NCI-H748 treated with DMSO at 0.1 percent for 48 hours (cell line): ENCODE measurements at places on chromosomes 7 and 10.

- DNase-seq = no peak
Observed at GRCh38 chr7:120794106-120794729, 63.7 kb downstream of the TSPAN12 start.

DNA sequence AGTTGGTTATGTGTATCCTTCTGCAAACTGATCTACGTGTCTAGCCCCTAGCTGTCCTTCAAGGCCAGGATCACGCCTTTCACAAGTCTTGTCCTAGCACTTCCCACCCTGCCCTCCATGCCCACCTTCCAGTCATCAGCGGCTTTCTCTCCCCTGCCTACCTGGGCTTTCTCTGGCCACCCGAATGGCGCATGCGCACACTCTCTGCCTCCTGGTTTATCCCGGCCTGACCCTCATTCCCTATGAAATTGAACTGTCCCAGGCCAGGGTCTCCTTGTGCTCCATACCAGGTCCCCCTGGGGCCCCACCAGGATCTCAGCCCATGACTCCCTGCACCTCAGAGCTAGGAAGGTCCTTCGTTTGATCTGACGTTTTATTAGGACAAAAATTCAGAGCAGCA lies 31.6 kb upstream of the CTBP2 start:
- no peak for DNase-seq

GRCh38 chr7:158067931-158068482 lies 519.6 kb downstream of the PTPRN2 start:
- no peak for DNase-seq

DNA sequence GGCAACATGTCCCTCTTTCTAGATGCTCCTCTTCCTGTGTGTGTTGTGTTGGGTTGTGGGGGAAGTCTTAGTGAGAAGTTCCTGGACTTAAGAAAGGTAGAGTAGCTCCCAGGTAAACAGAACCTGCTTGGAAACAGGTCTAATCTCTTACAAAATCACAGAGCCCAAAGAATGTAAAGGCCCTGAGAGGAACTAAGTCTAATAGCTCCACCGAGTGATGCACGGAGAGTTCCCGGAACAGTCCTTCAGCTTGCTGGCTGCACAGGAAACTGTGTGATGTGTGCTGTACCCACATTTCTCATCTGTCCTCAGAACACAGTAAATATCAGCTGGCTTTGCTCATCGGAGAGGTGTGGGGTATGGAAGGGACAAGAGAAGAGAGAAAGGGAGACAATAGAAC lies 182.6 kb upstream of the LYZL1 start:
- no peak for DNase-seq
